EL (cell line): ENCODE measurements at places on chromosomes 2 and 18.

DNA sequence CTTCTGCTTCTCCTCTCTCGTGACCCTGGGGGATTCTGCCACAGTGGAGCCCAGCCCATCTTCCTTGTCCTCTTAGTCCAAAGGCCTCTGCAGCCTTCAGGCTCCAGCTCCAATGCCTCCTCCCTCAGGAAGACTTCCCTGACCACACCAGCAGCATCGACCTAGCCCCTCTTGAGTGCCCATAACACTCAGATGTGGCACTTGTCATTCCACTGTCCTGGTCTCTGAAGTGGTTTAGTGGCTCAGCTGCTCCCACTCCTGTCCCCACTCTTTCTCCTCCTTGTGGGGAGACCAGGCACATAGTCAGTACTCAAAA is 97.5 kb downstream of the STPG4 start:
- DNase-seq: no peak

DNA sequence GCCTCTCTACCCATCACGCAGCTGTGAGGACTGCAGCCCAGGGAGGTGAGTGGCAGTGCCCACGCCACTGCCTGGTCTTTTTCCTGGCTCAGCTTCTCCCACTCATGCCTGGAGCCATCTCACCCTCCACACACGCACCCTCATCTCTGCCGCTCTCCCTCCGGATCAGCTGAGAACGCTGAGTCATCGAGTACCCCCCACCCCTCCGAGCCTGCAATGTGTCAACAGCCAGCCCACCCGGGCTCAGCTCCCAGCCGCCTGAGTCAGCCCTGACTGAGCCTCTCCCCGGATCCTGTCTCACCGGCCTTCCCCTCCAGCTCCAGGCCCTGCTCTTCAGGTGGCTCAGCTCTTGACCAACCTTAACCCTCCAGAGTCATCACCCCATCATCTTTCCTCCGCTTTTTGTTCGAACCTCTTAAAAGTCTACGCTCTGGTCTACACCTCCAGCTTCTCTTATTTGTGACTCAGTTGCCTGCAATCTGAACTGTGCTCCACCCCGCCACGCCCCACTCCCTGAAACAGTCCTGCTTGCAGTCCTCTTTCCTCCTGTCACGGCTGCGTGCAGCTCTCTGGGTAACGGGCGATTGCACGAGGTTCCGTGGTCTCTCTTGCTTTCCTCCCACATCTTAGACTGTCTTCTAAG is 94.4 kb upstream of the ASAP2 start:
- DNase-seq: peak; percentile 94

DNA sequence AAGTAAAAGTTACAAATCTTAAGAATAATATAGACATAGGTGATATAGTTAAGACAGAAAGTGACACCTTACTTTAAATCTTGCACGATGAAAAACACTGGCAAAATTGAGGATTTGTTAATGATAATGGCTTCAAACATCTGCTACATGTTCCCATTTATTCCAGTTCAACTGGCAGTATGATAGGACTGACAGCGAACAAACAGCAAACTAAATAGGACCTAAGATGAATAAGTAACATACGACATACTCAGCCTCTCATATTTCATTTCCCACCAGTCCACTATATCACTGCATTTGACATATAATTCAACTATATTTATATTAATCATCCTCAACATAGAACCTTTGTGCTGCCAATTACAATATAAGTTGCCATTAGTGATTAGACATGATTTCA is 36.3 kb downstream of the ACVR1C start:
- no peak for DNase-seq

DNA sequence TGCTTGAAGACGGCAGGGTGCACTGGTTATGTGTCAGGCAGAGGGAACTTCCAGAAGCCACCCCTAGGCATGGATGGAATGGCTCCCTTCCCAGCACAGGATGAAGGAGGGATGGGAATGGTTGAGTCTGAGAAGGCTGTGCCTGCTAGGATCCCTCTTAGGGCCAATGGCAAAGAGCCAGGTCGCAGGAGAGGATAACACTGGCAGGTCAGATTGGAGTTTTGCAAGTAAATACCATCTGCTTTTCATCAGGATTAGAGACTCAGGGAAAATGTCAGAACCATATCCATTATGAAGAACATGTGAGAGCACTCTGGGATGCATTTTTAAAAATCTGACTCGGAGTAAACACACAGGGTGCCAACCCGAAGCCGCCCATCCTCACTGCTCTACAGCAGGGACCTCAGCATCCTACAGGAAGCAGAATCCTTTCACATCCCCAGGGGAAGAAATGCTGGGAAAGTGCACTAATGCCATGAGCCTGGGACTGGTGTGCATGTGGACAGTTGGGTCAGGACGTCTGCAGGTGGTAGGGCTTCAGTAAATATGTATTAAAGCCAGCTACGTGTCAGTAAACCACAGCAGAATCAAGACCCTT is 139.9 kb downstream of the MYT1L start:
- DNase-seq: no peak

DNA sequence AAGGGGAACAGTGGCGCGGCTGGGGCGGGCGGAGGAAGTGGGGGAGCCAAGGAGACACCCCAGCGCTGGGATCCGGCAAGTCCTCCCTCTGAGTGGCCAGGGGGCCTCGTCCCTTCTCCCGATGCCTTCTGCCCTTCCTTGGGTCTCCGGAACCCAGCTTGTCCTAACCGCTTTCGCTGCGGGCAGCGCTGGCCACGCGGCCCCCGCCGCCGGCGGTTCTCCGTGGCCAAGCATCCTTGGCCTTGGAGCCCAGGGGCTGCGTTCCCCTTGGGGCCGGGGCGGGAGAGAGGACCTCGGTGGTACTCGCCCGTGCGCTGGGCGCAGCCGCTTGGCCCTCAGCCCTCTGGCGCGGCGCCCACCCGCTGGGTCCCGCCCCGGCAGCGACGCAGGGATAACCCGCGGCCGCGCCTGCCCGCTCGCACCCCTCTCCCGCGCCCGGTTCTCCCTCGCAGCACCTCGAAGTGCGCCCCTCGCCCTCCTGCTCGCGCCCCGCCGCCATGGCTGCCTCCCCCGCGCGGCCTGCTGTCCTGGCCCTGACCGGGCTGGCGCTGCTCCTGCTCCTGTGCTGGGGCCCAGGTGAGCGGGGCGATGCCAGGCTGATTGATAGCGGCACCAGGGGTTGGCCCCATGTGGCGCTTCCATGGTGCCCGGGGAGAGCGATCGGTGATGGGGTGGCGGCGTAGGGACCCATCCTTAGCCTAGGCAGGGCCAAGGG is 128.7 kb downstream of the UXS1 start:
- DNase-seq: no peak

- no peak for DNase-seq
Measured at GRCh38 chr2:36397728-36398413, 42.3 kb downstream of the CRIM1 start.

DNA sequence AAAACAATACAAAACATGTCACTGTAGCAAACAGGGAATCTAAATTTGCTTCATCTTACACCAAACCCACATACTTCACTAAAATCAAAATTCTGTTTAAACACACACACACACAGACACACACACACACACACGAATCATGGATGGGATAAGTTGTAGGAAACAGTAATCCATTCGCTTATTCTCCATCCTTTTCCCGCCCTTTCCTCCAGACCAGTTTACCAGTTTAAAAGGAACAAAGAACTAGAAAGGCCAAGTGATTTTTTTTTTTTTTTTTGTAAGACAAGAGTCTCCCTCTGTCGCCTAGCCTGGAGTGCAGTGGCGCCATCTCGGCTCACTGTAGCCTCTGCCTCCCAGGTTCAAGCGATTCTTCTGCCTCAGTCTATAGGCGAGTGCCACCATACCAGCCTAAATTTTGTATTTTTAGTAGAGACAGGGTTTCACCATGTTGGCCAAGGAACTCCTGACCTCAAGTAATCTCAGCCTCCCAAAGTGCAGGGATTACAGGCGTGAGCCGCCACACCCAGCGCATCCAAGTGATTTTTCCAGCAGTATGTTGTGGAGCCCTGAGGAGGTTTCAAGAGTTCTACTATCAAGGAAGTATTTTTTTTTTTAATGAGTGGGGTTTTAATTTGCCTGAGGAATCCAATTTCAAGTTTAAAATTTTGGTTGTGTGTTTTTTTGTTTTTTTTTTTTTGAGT is 5.7 kb downstream of the PSME4 start:
- DNase-seq: no peak

DNA sequence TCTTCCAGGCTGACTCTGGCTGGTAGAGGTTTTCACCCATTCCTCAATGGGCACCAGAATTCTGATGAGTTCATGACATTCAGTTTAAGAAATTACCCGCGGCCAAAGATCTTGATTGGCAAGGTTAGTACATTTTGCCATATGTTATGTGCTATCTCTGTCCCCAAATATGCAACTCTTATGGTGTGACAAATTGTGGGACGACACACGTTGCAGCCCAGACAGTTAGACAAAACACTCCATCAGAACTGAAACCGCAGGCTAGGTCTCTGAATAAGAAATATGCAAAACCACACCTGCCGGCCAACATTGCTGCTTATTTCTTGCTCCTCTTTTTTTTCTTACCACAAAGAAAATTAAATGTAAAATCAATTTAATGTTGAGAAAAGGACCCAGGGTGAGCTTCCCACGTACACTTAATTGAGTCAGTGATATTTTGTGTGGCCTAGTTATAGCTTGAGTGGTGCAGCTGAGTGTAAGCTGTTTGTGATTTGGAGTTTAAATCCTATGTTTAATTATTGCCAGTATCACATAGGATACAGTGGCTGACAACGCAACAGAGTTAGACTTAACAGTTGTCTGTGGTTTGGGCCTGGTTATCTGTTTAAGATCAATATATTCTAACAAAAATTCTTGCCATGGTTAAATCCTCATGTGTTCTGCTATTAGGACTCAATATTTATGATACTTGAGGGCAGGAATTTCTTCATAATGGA is 35.7 kb upstream of the LTBP1 start:
- no peak for DNase-seq

DNA sequence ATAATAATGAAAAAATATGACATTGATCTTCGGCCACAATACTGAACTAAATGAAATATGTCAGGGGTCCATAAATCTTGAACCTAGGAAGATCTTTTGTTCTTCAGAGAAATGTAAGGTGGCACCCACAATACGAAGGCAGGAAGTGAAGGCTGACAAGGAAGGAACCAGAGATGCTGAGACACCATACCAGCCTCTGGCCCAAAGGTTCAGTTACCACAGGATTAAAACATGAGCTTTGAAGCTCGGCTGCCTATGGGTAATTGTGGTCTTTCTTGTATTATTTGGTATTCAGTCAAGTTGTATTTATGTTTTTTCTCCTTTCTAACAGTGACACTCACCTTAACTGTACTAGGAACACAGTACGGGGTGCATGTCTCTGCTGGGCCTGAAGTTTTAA is 448.8 kb upstream of the SETBP1 start:
- no peak for DNase-seq

- DNase-seq: peak; percentile 69
Measured at GRCh38 chr2:238286551-238286950, 1.9 kb downstream of the PER2 start.

- DNase-seq: peak; percentile 3
Measured at GRCh38 chr2:233288663-233289062, 19.0 kb upstream of the SAG start.

DNA sequence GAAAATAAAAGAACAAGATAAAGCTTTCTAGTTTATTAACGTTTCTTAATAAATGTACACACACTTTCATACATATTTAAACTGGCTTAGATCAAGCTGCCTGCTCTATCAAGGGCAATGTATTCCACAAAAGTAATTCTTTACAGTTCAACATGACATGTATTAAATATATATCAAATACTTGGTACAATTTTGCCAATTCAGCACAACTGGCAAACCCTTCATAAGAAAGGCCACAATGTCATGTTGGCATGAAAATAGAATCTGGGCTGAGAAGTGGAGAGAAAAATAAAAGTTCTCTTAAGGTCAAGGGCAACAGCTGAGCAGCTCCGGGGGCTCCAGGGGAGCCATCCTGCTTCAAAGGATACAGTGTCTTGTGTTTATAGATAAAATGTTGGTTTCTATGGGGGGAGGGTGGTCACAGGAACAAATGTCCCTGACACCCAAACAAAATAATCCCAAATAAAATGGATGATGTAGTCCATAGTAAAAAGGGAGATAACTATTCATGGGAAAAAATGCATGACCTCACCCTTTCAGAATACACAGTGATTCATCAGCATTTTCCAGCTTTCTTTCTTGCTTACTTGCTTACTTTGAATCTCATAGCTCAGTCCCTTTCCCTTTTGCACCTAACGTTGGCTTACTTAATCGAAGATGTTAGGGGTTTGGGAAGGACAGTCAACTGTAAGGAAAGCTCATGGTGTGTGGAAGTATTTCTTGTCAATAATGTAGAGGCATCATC is 494.9 kb downstream of the NYAP2 start:
- DNase-seq: peak; percentile 81

GRCh38 chr18:35484034-35484433 is 13.7 kb downstream of the INO80C start:
- DNase-seq: no peak

DNA sequence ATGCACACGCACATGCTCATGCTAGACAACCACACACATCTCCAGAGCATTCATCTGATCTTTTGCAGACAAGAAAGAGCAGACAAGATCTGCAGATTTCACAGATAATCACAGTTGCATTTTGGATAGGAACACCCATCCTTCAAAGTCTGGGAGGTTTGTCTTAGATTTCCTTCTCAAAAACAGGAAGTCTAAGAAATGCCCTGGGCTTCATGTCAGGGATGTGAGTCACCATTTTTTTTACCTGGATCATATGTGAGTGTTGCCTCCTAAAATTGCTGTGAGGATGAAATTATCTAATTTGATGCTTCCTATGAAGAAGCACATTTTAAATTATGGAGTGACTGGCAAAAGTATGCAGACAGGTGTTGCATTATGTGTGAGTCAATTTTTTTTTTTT is 46.1 kb downstream of the SRD5A2 start:
- DNase-seq: no peak

DNA sequence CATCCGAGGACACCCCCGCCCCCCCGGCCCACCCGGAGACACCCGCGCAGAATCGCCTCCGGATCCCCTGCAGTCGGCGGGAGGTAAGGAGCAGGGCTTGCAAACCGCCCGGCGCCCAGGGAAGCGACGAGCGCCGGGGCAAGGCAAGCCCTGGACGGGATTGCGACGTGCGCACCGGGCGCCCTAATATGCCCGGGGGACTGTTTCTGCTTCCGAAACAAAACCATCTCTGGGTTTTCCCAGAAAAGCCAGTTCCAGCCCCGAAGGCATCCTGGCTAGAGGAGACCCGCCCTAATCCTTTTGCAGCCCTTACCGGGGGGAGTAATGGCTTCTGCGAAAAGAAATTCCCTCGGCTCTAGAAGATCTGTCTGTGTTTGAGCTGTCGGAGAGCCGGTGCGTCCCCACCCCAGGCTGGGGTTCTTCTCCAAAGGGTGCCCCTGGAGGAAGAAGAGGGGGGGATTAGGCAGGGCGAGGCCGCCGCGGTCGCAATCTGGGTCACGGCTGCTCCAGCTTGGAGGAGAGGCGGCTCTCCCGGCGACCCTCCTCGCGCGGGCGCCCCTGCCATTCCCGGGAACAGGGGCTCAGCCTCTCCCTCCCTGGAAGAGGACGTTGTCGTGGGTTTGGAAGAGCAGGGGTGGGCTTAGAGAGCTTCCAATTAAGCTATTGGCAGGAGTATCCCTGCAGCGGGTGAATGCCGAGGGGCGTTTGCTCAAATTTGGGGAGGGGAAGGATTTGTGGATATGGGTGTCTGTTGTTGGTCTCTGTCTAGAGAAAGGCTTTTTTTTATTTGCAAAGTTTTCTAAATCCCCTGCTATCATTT is 521 bp downstream of the MYCN start:
- DNase-seq: no peak
